Stimulated activated naive CD8-positive, alpha-beta T cell treated with anti-CD3 and anti-CD28 coated beads, Interleukin-15, Interleukin-2, amounts not matched to agents 100 U/mL and 50 U/mL, for 24 hours (primary cell): ENCODE measurements at places on chromosomes 7 and 10.

DNA sequence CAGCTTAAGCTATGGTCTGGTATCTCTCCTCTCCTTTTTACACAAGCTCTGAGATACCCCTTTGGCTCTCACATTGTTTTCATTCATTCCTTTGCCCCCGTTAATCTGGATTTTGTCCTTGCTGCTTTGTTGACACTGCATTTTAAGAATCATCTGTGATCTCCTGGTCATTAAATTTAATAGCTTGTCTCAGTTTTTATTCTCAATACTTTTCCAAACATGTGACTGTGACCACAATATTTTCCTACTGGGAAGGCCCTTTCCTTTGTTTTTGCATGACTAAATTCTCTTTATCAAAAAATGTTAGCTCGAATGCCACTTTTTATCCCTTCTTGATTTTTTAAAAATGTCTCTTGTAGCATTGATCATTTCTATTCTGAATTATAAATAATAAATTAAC, 171.2 kb downstream of the SUGCT start:
- no peak for DNase-seq

- DNase-seq = no peak
Measured at GRCh38 chr7:31664890-31665289, 22.1 kb upstream of the PPP1R17 start.

GRCh38 chr10:110226543-110226925, 19.1 kb downstream of the MXI1 start:
- peak; percentile 91 for DNase-seq

DNA sequence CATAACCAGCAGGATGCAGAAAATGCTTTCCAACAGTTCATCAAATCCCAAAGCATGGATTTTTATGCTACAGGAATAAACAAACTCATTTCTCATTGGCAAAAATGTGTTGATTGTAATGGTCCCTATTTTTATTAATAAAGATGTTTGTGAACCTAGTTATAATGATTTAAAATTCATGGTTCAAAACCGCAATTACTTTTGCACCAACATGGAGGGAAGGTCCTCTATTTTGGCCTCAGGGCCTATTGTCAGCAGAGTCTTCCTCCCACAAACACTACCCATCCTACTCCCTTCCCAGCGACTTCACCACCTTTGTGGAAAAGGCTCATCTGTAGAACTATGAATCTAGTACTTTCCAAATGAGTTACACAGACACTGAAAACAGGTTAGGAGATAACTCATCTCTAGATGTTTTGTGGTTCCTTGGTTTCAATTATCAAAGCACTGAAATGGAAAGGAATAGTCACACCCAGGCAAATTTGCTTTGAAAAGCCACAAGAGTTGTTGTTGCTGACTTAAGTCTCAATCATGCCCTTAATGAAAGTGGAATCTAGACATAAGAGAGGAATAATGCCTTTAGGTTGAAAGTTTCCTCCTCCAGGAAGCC, 59.4 kb upstream of the FRMD4A start:
- peak; percentile 33 for DNase-seq

DNA sequence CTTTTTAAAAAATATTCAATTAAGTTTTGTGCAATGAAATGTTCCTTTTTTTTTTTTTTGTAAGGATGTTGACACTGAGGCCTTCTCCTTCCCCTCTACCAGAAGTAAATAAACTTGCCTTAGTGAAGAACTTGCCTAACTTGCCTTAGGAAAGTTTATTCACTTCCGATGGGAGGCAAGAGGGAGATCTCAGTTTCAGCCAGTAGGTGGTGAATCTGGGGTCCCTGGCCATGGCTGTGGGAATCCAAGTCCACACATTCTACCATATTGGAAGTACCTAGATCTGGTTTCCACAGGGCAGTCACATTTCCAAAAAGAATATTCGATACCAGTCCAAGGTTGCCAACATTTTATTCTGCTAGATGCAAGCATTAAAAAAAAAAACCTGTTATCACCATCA, 270.9 kb downstream of the CCSER2 start:
- DNase-seq = no peak

DNA sequence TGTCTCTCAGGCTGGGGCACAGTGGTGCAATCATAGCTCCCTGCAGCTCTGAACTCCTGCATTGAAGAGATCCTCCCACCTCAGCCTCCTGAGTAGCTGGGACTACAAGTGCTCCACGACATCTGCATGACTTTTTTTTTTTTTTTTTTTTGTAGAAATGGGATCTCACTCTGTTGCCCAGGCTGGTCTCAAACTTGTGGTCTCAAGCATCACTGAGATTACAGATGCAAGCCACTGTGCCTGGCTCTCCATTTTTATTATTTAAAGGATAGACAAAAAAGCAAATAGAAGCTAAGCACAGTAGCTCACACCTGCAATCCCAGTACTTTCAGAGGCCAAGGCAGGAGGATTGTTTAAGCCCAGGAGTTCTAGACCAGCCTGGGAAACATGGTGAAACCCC, 13.0 kb upstream of the KCTD7 start:
- no peak for DNase-seq

- DNase-seq = no peak
Measured at GRCh38 chr10:132764108-132764507, 21.8 kb downstream of the NKX6-2 start.
